Left cardiac atrium (tissue), 4 donors: ENCODE measurements at places on chromosomes 11 and 22. TPM values are rescaled to one million over a fixed set of nuclear protein-coding genes. Genes with fewer than 3 reads are reported as not detected.

Gene SERHL2
- 1.4 TPM for total RNA-seq

GRCh38 chr11:73147771-73148681 lies 5.9 kb upstream of the FCHSD2 start:
- DNase-seq, result peak; percentile 77

DNA sequence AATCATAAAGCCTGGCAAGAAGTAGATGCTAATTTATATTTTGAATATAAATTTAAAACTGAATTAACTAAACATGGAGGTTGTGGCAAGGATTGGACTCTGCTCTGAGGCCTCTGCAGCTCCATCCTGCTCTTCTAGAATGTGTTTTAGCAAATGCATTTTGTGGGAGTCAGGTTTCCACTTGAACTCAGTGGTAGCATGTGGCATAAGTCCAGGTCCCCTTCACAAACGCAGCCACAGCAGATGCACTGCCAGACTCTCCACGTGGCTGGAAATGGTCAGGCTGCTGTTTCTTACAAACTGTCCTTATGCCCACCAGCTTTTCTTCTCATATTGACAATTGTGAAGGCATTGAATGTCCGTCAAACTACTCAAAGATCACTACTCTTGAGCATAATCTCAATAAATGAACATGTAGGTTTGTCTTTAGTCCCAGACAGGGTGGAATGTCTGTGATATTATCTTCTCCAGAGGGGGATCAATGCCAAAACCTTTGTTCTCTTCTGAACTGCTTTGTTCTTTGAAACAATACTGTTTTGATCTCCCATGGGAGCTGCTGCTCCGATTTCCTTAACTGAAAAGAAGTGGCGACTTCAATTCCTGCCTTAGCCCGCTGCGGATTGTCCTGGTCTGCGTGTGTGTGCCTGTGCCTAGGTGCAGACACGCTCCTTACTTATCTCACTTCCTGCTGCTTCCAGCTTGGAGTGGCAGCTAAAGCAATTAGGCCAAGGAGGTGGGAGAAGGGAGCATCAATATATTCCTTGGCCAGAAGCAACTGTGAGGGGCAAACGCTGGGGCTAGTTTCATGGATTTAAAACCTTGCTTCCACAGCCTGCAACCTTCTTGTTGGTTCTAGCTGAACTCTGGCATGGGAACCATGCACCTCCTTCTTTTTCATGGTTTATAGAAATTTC lies 24.2 kb downstream of the EIF4G2 start:
- no peak for DNase-seq

GRCh38 chr11:33735271-33736147 lies 714 bp downstream of the CD59 start:
- DNase-seq, result peak; percentile 40

- DNase-seq, result no peak
Measured at GRCh38 chr11:119593346-119593745, 135.7 kb downstream of the NECTIN1 start.

DNA sequence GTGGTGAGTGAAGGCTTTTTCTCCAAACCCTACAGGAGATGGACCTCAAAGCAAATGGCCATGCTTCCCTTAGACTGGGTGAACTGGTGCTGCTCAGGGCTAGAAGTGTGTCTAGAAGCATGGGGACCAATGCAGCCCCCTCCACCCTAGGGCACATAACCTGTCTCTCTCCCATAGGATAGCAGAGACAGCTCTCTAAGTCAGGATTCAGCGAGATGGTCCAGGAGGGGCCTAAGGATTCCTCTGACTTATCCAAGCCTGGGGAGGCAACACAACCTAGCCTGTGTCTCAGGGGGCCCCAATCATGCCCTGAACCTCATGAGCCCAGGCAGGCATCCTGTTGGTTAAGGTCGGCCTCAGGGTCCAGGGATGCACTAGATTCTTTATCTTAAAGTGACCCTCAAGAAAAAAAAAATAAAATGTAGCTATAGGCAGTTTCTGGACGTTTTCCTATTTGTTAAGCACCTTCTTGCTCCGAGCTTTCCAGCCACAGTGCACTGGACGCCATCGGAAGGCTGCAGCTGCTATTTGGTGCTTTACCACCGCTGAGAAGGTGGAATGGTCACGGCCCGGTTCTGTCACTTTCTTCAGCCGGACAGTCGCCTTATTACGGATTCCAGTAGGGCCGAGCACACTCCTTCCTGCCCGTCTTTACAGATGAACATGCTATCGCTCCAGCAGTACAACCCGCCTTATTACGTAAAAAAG lies 5.0 kb upstream of the CCND1 start:
- no peak for DNase-seq

Gene KCNJ1
- total RNA-seq, result not detected

DNA sequence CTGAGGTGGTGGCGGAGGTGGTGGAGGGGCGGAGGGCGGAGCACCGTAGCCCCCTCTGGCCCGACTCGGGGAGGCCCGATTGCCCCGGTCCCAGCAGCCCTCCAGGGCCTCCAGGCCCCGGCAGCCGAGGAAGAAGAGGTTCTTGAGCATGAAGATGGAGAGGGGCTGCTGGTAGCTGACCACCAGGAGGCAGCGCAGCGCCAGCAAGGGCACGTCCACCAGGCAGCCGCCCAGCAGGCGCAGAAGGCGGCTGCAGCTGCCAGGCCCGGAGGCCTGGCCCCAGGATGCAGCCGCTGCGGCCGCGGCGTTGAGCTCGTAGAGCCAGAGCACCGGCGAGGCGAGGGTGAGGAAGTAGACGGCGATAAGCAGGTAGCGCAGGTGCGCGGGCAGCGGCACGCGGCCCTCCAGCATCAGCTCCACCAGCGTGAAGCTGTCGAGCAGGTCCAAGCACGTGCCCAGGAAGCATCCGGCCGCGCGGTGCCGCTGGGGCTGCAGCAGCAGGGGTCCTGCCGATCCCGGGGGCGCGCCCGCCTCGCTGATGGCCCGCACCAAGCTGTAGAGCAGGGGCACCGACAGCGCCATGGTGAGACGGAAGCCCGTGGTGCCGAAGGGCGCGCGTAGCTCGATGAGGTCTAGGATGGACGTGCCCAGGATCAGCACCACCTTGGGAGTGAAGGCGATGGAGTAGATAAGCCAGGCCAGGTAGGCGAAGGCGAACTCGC lies 1.5 kb downstream of the TMEM121B start:
- DNase-seq, result peak; percentile 46

DNA sequence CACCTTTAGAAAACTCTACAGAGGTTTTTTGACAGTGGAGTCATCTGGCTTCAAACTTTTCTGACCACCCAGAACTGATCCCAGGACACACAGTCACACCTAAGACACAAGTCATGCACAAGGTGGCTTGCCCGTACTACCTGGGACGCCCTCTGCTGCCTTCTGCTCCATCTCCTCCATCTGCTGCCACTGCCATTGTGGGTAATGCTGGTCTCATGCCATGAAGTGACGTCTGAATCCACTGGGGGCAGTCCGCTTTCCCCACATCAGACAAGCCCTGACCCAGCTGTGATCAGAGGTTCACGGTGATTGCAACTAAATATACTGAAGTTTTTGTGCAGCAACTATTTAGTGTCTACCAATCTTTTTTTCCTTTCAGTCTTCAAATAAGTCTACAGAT lies 5.4 kb upstream of the NDUFS8 start:
- no peak for DNase-seq

Gene ADAMTS15
- 29.8 TPM for total RNA-seq

Gene ABCC8
- total RNA-seq, result 0.99 TPM

DNA sequence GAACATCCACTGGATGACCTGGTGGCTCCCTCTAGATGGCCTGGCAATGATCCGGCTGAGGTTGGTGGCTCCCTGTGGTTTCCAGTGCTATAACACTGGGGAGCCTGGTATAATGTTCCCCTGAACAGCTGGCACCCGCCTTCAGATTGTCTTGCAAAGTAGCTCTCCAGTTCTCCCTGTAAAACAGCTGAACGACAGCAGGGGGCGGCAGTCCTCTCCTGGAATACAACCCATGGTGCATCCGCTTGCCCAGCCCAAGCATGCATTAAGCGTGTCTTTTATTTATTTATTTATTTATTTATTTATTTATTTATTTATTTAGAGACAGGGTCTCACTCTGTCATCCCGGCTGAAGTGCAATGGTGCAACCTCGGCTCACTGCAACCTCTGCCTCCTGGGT lies 258.9 kb downstream of the BUD13 start:
- DNase-seq, result no peak

Gene TMEM191C
- 0.31 TPM for total RNA-seq
